ENCODE measurements at places on chromosomes 5 and 9.

DNA sequence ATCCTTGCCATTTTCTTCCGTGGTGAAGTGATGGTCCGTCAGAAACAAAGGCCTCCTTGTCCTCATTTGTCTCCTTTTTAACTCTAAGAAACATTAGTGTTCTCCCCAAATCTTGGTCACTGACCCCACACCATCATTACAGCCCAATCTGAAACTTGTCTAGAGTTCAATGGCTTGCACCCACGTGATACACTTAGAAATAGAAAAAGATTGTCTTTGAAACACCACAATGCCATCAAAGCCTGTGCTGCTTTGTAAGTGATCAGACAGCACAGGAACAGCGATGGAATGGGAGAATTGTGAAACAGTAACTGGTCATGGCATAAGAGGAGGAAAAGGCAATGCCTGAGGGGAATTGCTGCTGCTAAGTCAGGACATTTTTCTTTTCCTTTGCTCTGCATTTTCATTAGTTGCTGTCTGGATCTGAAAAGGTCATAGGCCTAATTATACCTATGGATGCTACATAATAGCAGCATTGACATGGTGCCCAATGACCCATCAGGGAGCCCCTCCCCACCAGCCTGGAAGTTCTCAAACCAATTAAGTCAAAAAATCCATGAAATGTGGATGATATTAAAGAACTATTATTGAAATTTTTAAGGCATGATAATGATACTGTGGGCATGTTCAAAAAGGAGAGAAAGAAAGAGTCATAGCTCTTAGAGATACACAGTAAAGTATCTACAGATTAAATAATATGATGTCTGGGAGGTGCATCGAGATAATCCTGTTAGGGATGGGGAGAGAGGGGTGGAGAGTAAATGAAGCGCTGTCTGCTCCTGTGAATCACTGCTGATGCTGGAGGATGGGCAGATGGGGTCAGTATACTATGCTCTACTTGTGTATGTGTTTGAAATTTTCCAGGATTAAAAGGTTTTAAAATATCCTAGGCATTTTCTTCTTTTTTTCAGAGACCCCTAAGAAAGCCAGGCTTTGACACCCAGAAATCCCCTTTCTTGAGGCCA, 83.6 kb downstream of the ENC1 start:
- no peak for DNase-seq

DNA sequence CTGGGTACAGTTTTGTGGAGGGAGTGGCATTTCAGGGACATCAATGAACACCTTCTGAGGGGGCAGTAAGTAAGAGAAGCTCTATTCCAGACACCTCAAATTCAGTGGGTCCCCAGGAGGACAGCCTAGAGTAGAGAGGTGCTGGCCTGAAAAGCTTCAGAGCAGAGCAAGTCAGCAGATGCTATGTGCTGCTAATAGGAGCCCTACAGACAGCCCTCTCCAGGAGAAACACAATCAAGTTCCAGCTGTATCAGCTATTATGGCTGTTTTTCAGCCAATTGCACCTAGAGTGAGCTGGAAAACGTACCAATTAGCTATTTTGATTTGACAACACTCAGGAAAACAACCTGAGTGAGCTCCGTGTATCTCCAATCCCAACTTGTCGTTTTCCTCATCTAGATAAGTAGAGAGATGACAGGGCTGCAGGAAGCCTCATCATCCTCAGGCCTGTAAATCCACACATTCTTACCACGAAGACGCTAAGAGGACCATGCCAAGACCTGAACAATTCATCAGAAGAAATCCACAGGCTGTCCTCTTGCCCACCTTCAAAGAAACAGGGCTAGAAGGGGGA, 104.9 kb downstream of the PIK3R1 start:
- DNase-seq = no peak

DNA sequence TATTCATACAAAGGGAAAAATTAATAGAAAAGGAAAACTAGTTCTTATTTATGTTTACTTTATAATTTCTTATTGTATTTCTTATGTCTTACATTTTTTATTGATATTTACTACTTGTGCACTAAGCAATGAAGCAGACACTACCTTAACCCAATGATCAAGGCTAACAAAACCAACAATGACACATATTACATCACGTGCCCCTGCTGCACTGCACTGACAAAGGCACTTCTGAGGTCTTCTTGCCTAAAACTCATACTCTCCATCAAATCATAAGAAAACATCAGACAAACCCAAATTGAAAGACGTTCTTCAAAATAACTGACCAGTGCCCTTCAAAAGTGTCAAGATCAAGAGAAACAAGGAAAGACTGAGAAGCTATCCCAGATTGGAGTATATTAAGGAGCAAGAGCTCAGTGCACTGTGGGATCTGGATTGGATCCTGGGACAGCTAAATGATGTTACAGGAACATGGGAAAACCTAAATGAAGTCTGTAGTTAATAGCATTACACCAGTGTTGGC, 230.9 kb downstream of the AUH start:
- DNase-seq = no peak

- no peak for DNase-seq
Observed at GRCh38 chr5:74290634-74291241, 349.8 kb downstream of the ENC1 start.

DNA sequence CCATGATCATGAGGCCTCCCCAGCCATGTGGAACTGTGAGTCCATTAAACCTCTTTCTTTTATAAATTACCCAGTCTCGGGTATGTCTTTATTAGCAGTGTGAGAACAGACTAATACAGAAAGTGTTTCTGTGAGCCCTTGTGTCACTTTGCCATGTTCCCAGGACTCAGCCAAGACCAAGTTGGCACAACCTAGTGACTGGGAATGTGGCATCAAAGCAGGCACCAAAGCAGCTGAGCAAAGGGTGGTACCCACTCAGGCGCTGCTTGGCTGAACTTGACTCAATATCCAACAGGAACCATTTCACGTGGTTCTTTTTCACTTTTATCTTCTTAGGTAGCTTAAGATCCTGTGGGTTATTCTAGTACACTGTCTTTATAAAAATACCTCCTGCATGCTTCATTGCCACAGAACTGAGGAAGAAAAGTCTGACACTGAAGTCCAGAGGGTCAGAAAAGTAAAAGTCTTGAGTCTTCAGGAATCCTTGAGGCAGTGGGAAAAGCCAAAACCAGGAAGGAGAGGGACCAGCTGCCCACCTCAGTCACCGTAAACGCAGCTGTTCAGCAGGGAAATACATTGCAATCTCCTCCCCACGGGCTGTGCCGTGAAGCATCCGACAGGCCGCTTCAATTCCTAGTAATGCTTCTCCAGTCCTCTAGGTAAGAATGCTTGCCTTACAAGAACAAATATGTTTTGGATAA, 90.5 kb upstream of the RETREG1 start:
- no peak for DNase-seq

GRCh38 chr5:108753877-108754276, 6.2 kb downstream of the FER start:
- DNase-seq = no peak

GRCh38 chr9:104082168-104082567, 11.9 kb upstream of the SMC2 start:
- no peak for DNase-seq

DNA sequence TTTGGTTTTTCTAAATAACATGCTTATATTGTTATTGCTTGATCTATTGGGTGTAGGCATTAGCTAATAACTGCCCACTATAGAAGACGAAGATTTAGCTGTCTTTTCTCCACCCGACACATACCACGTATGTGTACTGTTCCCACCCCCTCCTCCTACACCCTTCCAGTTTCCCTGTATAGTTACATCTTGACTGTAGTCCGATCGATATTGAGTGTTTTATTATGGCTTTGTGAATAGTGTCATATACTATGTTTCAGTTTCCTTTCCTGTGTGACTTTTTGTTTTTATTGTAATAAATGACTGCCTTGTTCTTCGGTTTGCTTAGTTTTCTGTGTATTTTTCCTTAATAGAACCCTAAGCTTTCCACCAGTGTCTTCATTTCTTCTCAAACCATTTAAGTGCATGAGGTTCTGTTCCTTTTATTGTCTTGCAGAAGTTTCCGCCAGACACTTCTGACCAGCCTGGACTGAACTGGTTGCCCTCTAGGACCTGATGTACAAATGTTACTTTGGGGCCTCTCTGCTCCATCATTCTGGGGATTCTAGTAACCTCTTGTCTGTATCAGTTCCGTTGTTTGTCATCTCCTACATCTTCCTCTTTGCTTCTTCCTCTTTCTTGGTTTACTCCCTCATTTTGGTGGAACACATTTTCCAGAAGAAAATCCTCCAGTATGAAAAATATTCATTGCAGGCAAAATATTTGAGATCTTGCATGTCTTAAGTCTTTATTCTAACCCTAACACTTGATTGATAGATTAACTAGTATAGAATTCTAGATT, 61.8 kb downstream of the PRKACG start:
- no peak for DNase-seq

- DNase-seq = no peak
Observed at GRCh38 chr9:85040821-85041465, 371.4 kb downstream of the NTRK2 start.

- DNase-seq = no peak
Observed at GRCh38 chr5:141492168-141492885, 3.4 kb downstream of the PCDHGC5 start.

- DNase-seq = no peak
Observed at GRCh38 chr9:27565696-27566095, 7.6 kb downstream of the C9orf72 start.

DNA sequence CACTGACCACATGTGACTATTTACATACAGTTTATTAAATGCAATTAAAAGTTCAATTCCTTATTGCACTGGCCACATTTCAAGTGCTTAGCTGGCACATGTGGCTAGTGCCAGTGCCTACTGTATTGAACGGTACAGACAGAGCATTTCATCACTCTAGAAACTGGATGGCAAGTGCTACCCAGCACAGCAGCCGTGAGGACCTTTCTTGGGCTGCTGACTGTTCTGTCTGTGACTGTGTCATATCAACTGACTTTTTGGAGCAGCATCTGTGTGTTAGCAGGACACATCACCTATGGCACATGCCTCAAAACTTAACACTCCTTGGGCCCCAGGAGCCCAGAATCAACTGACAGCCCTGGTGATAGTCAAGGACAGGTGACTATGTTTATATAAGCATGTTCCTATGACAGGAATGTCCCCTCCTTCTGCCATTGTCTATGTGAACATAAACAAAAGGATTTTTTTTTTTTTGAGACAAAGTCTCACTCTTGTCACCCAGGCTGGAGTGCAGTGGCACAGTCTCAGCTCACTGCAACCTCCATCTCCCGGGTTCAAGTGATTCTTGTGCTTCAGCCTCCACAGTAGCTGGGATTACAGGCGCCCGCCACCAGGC, 8.9 kb downstream of the IRF1 start:
- no peak for DNase-seq

DNA sequence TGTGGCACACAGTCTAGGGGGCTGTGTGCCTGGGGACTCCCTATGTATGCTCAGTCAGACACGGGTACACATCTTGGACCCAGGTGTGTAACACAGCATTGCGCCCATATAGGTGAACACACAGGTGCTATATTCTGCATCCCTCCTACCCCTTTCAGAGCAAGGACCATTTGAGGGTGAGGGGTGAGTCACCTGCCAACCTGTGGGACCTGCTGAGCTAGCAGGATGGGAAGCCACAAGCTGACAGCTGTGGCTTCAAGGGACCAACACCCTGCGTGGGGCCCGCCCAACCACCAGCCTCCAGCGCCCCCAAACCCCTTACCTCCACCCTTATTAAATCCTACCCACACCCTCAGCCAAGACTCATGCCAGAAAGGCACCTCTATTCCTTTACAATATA, 14.6 kb upstream of the AQP7 start:
- no peak for DNase-seq

GRCh38 chr9:134477927-134478326, 151.7 kb downstream of the RXRA start:
- DNase-seq = no peak

DNA sequence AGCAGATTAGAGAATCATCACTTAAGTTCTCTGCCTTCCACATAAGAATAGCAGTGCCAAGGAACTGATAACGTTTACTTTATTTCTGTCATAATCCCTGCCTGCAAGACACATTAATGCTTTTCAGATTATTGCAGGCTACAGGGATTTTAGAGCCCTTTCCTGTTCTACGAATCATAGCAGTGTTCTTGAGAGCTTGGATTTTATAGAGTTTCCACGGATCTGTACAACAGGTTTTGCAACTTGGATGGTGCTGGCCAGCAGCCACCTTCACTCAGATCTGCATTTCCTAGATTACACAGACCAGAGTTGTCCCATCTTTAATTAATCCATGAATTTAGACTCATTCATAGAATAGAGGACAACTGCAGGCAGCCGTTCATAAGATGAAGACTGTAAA, 38.1 kb downstream of the SLC12A2 start:
- no peak for DNase-seq

DNA sequence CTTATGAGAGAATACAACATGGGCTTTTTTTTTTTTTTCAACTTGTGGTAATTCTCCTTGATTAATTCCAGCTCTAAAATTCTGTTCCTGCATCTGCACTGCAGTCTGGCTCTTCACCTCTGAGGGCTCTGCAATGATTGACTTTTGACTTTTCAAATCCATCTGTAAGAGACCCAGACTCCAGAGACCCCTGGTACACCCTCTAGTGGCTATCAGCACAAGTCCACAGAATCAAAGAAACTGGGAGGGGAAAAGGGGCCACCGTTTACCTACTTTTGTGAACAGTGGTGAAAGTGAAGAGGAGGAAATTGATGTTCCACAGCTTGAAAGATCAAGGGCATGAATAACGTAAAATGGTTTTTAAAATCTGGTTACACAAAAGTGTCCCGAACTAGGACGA, 151.6 kb downstream of the SLIT3 start:
- no peak for DNase-seq

DNA sequence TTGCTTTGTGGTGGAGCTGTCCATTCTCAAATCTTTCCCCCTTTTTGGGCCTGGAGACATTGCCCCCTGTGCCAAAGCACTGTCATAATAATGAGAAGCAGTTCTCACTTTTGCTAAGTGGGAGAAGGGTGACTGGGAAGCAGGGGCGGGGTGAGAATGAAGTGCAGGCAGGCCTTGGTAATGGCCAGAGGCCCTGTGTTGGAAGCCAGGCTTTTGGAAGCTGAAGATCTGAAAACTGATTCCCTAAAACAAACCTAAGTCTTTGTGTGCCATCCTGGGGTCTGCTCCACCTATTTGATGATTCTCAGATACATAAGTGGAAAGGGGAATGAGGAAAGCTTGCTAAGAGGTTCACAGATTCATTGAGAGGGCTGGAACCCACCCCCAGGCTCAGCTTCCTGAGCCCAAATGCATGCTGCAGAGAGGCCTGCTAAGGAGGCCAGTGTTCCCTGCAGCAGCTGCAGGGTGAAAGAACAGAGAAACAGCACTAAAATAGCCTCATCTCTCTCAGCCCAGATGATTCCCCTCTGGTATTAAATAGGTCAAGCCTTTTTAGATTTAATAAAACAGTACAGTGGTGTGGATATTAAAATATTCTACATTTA, 75.0 kb downstream of the NSG2 start:
- no peak for DNase-seq

GRCh38 chr9:38092200-38092524, 23.1 kb upstream of the SHB start:
- DNase-seq = no peak

- DNase-seq = no peak
Observed at GRCh38 chr5:107458322-107458721, 212.4 kb downstream of the EFNA5 start.

GRCh38 chr5:169805527-169805934, 168.5 kb downstream of the DOCK2 start:
- peak; percentile 35 for DNase-seq

Data from activated B cell treated with CpG ODN at 0.5 μM for 24 hours (primary cell).